ENCODE measurements at places on chromosomes 4 and X. TPM values are rescaled to one million over a fixed set of nuclear protein-coding genes. Genes with fewer than 3 reads are reported as not detected.
A peak's percentile ranks its signal among the peaks of the same experiment; 100 is the strongest.

Gene SSX1
- not detected for total RNA-seq

Gene SASH3
- total RNA-seq, result not detected

Gene TAF7L
- total RNA-seq, result 0.70 TPM

Gene GPR82
- total RNA-seq, result not detected

Gene ARHGEF38
- not detected for total RNA-seq

DNA sequence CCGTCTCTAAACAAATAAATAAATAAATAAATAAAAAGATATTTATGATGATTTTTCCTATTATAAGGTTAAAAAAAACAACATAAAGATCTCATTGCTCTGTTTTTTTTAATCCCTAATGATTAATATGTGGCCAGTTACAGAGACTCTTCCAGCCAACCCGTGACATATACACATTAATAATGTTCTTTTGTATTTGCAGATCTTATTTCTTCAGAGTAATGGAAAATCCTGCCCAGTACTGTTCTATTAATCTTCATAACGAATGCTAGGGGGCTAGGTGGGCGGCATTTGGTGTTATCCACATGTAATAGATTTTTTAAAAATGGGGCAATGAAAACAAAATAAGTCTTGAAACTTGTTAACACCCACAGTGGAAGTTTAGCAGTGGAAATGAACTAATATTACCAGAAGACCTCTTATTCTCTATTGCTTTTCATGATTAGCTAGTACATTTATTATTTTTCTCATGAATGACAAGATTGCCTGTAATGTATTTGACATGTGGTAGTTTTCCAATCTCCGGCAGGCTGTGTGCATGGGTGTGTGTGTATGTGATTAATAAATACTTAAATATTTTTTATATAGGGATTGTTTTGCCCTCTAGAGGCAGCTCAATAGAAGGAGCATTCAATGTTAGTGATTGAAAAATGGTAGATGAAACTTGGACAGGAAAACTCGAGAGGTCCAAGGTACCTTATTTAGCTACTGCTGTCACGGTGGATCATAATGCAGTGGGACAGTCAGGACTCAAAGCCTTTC, 457.4 kb downstream of the IL1RAPL1 start:
- H3K4me1 ChIP-seq, result no peaks in the 10 kb centered on the region
- H3K27me3 ChIP-seq, result no peaks in the 10 kb centered on the region
- H3K4me3 ChIP-seq, result no peak overlapping the region
- no peak overlapping the region for H3K27ac ChIP-seq
- no peaks in the 10 kb centered on the region for H3K36me3 ChIP-seq

GRCh38 chr4:149223659-149224058, 592.0 kb downstream of the IQCM start:
- no peaks in the 10 kb centered on the region for H3K27me3 ChIP-seq
- DNase-seq, result no peak
- no peak overlapping the region for H3K27ac ChIP-seq
- H3K36me3 ChIP-seq, result no peaks in the 10 kb centered on the region
- no peaks in the 10 kb centered on the region for H3K4me1 ChIP-seq
- no peak overlapping the region for H3K4me3 ChIP-seq

DNA sequence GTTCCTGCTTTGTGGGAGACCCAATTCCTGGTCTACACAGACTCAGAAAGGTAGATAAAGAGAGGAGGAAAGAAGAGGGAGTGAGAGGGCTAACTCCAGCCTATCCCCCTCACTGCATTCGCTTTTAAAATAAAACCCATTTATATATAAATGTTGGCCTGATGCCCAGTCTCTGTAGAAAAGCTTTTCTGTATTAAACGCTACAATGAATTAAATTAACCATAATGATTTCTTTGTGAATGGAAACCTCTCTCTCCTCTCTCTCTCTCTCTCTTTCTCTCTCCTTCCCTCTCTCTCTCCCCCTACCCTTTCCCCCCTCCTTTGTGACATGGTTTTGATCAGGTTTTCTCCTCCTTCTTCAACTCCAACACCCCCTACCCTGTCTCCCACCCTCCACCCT, 34.8 kb downstream of the PJA1 start:
- no peaks in the 10 kb centered on the region for H3K27me3 ChIP-seq
- peak; percentile 55 for DNase-seq
- no peaks in the 10 kb centered on the region for H3K36me3 ChIP-seq
- H3K4me3 ChIP-seq, result no peak overlapping the region
- H3K4me1 ChIP-seq, result peaks cover 18% of the 10 kb centered on the region

DNA sequence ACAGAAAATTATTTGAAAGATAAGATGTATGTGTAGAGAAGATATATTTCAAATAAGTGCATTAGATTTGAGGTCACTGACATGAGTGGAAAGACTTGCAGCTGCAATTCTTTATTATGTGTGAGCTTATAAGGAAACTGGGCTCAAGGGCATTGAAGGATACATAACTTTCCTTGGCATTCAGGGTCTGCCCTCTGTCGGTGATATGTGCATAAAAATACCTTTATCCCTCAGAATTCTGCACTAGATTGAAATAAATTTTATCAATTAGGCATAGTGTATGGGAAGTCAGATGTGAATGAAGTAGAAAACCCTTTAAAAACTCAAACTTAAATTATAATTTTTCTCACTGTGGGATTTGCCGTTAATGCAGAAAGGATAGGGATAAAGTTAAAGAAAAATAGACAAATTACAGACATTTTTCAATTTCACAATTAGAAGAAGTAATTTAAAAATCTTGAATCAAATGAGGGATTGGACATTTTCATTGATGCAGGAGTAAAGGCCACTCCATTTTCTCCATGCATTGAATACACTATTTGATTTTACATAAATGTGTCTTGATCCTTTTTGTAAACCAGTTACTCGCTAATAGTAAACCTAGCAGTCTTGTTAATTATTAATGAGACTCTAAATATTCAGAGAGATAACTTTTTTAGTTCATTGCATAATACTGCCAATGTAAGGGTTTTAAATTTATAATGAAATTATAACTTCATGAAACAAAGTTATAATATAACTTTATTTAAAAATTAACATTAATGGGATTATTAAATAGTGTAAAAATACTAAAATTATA, 21.0 kb upstream of the ETNPPL start:
- H3K36me3 ChIP-seq, result no peaks in the 10 kb centered on the region
- DNase-seq, result peak; percentile 37
- no peak overlapping the region for H3K27ac ChIP-seq
- H3K4me3 ChIP-seq, result no peak overlapping the region

DNA sequence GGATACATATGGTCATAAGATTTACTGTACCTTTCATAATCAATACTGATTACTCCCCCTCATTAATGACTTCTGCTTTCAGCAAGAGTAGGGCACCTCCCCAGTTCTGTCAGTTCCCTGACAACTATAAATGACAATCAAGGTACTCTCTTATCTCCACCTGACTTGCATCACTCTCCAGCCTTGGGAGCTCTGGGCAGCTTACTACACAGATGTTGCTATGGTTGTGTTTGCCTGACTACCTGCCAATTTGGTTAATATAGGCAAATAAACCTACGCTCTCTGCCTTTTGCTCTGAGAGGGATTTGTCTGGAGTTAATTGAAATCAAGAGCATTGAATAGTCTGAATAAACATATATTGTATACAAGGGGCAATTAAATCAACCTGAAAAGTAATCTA, 22.8 kb upstream of the MAP7D3 start:
- DNase-seq, result no peak
- no peaks in the 10 kb centered on the region for H3K27me3 ChIP-seq
- H3K27ac ChIP-seq, result no peak overlapping the region
- H3K4me3 ChIP-seq, result no peak overlapping the region
- H3K36me3 ChIP-seq, result no peaks in the 10 kb centered on the region
- no peaks in the 10 kb centered on the region for H3K4me1 ChIP-seq

GRCh38 chr4:48409203-48409602, 67.9 kb downstream of the SLAIN2 start:
- H3K4me3 ChIP-seq, result no peak overlapping the region
- DNase-seq, result no peak
- H3K4me1 ChIP-seq, result peaks cover 9% of the 10 kb centered on the region
- no peaks in the 10 kb centered on the region for H3K27me3 ChIP-seq

GRCh38 chr4:11598591-11598990, 169.9 kb upstream of the HS3ST1 start:
- H3K36me3 ChIP-seq, result no peaks in the 10 kb centered on the region
- H3K4me3 ChIP-seq, result no peak overlapping the region
- no peaks in the 10 kb centered on the region for H3K27me3 ChIP-seq
- H3K4me1 ChIP-seq, result no peaks in the 10 kb centered on the region
- no peak overlapping the region for H3K27ac ChIP-seq
- no peak for DNase-seq

- no peak overlapping the region for H3K27ac ChIP-seq
- H3K27me3 ChIP-seq, result no peaks in the 10 kb centered on the region
- no peaks in the 10 kb centered on the region for H3K4me1 ChIP-seq
- no peak overlapping the region for H3K4me3 ChIP-seq
- no peak for DNase-seq
Observed at GRCh38 chr4:78949735-78950134, 10.5 kb upstream of the PAQR3 start.

- H3K27ac ChIP-seq, result no peak overlapping the region
- no peaks in the 10 kb centered on the region for H3K36me3 ChIP-seq
- H3K4me3 ChIP-seq, result no peak overlapping the region
- no peak for DNase-seq
- no peaks in the 10 kb centered on the region for H3K4me1 ChIP-seq
Observed at GRCh38 chr4:55910140-55910539, 38.6 kb upstream of the CEP135 start.

DNA sequence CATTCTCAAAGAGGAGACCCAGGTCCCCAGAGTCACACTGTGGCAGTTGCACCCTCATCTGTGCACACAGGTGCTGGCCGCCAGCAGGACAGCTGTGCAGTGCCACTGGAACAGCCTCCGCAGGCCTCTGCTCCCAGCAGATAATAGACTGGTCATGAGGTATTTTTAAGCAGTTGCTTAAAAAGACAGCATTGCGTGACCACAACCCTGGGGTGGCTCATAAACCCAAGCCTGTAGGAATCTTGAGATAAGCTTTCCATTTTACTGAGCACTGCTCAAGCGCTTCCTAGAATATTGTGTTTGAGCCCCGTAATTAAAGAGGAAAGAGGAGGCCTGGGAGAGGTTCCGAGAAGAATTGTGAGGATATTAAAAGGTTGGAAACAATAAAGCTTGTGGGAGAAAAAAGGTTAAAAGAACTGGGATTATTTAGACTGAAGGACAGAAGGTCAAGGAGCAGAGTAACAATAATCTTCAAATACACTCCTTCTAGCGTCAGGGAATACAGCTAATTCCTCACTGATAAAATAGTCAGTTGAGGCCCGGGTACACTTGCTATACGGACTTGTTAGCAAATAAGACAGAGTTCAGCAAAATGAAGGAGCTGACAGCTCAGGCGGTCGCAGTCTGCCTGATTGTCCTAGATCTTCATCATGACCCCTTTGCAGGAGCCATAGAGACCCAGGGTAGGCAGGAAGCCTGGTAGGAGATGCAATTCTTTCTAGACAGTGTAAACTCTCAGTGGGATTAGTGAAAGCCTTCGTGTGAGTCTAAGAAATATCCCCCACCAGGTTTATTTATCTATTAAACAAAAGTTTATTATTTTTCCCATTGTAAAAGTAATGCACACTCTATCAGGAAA, 86.2 kb upstream of the KIT start:
- no peak overlapping the region for H3K27ac ChIP-seq
- no peak for DNase-seq
- no peaks in the 10 kb centered on the region for H3K36me3 ChIP-seq
- H3K27me3 ChIP-seq, result no peaks in the 10 kb centered on the region

GRCh38 chr4:7169134-7169533, 23.2 kb upstream of the SORCS2 start:
- no peak for DNase-seq
- no peaks in the 10 kb centered on the region for H3K4me1 ChIP-seq
- H3K27ac ChIP-seq, result no peak overlapping the region
- no peaks in the 10 kb centered on the region for H3K36me3 ChIP-seq

DNA sequence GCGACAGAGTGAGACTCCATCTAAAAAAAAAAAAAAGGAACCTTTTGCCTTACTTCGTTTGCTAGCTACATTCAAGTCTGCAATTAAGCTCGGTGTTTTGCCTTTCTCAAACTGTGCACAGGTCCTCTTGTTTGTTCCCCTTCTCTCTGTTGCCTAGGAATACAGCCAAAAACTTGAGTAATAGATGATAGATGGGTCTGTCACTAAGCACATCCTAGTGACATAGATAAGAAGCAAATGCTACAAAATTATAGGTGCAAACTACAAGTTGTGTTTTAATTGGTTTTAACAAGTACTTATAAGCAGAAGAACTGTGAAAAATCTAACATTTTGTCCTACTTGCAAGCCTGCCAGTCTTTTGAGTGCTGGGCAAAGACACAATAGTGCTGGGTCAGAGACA, 95.2 kb downstream of the SNCA start:
- no peak overlapping the region for H3K4me3 ChIP-seq
- H3K4me1 ChIP-seq, result no peaks in the 10 kb centered on the region
- H3K36me3 ChIP-seq, result no peaks in the 10 kb centered on the region
- no peaks in the 10 kb centered on the region for H3K27me3 ChIP-seq
- no peak for DNase-seq
- H3K27ac ChIP-seq, result no peak overlapping the region

DNA sequence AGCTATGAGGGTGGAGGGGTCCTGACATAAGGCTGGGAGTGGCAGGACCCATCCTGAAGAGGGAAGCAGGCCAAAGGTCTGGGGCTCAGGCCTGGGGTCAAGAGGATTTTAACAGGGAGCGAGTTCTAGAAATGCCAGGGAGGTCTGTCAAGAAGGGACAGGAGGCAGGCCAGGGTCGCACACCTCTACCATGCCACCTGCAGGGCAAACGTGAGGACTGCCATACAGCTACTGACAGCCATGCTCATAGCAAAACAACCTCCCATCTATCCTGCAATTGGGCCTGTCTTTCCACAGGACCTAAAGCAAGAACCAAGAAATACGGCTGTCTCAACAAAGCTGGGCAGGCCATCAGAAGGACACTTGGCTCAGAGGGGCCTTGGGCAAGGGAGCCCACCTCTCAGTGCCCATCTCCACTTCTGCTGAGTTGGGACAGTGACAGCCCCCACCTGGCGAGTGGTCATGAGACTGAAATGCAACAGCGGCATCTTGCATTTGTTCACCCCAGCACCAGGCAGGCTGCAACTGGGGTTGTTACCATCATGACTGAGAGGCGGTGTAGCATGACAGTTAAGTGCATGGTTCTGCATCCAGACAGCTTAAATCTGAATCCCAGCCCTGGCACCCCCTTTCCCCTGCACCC, 92.7 kb downstream of the WFS1 start:
- peaks cover 43% of the 10 kb centered on the region for H3K27me3 ChIP-seq
- no peak overlapping the region for H3K4me3 ChIP-seq
- H3K36me3 ChIP-seq, result no peaks in the 10 kb centered on the region
- no peak for DNase-seq
- no peak overlapping the region for H3K27ac ChIP-seq

- H3K27me3 ChIP-seq, result no peaks in the 10 kb centered on the region
- no peak overlapping the region for H3K4me3 ChIP-seq
- H3K4me1 ChIP-seq, result no peaks in the 10 kb centered on the region
Observed at GRCh38 chr4:8332891-8333331, 63.4 kb downstream of the HTRA3 start.

DNA sequence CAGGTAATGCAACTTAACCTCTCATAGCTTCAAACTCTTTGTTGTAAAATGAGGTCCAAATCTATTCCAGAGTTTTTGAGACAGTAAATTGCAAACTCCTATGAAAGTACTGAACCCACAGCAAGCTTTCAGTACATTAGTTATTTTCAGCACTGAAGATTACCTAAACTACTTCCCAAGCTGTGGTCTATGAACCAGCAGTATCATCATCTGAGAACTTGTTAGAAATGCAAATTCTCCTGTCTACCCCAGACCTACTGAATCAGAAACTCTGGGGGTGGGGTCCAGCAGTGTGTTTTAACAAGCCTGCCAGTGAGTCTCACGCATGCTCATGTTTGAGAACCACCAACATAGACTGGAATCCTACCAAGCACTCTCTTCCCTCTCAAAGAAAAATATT, 5.7 kb upstream of the CASP6 start:
- no peak overlapping the region for H3K27ac ChIP-seq
- no peak for DNase-seq
- no peaks in the 10 kb centered on the region for H3K27me3 ChIP-seq
- no peak overlapping the region for H3K4me3 ChIP-seq
- peaks cover 8% of the 10 kb centered on the region for H3K4me1 ChIP-seq

All from A673 (cell line).